Activated CD4-positive, alpha-beta T cell treated with anti-CD3 and anti-CD28 coated beads, Interleukin-2, Interleukin-6, amounts not matched to agents 100 ng/mL and 50 ng/mL, durations not matched to agents 16 hours and 8 hours (primary cell): ENCODE measurements at places on chromosomes 1 and 21.

DNA sequence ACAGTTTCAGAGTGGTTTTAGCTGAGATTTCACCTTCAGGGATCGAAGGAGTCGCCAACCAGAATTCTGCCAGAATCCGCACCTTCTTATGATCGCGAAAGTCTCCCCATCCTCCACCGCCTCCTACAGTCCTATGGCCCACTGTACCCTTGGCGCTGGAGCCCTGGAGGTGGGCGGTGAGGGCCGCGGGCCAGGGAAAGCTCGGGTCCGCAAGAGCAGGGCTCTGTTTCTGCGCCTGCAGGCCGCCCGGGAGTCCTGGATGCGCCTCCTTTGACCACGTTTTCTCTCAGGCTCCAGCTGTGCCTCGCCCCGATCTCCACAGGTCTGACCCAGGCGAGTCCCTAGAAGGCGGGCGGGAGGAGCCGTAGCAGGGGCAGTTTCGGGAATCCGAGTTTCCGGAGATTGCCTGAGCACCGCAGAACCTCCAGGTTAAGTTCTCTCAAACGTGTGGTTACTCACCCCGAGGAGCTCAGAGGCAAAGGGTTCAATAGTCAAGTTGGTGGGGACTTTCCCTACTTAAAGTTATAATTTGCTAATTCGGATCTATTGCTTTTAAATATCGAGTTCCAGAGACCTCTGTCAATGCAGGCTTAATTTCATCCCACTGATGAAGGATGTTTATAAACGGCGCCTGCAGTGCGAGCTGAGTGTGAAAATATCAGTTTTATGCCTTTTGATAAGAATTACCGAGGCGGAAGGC is 3.2 kb upstream of the LHX8 start:
- no peak for DNase-seq

DNA sequence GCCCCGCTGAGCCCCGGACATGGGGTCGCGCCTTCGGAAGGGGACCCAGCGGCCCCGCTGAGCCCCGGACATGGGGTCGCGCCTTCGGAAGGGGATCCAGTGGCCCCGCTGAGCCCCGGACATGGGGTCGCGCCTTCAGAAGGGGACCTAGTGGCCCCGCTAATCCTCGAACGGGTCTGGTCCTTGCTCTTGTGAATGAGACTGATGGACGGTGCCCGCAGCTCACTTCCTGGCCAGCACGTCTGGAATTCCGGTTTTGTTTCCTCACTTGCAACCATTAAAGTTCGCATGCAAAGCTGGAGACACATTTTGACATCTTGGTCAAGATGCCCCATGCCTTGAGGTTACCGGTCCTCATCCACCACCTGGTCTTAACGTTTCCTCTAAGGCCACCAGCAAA is 5.6 kb downstream of the WRAP73 start:
- no peak for DNase-seq

GRCh38 chr1:154351363-154352068 is 26.2 kb downstream of the ATP8B2 start:
- no peak for DNase-seq

GRCh38 chr1:201791051-201791778 is 37.7 kb upstream of the IPO9 start:
- DNase-seq: no peak

DNA sequence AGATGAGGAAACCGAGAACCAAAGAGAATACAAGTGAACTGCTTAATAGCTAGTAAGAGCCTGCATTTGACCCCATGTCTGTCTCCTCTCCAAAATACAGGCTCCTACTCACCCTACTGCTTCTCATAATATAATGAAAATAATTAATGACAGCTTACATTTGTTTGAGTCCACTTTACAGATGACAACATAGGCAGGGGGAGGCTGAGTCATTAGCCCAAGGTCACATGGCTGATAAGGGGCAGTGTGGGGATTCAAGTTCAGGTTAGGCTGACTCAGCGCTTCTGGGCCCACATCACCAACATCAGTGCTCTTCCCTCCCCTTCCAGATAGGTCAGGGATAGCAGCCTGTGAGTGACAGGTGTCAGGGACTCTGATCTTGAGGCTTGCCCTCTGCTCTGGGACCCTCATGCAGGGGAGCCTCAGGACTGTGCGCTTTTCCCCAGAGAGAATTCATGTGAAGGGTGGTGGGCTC is 16.2 kb downstream of the AZIN2 start:
- DNase-seq: no peak

DNA sequence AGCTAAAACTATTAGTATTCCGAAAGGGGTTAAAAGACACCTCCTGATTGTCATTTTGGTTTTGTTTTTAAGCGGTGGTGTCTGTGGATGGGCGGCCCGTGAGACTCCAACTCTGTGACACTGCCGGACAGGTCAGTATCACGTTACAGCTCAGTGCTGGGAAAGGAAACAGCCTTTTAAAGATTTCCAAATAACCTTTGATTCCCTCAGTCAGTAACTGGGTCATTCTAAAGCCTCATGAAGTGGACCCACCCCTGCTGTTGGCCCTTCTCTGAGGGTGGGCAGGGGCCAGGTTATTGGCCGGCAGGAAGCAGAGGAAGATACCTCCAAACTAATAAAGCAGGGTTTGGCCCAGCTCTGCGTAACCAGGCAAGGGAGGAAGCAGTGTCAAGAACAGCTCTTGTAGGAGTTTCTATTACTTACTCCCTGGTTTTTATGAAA is 2.3 kb downstream of the RHOU start:
- no peak for DNase-seq

- peak; percentile 93 for DNase-seq
These were observed 150.1 kb upstream of the SOD1 start for GRCh38 chr21:31509194-31510017.
